ENCODE measurements at places on chromosomes 1 and 21.

DNA sequence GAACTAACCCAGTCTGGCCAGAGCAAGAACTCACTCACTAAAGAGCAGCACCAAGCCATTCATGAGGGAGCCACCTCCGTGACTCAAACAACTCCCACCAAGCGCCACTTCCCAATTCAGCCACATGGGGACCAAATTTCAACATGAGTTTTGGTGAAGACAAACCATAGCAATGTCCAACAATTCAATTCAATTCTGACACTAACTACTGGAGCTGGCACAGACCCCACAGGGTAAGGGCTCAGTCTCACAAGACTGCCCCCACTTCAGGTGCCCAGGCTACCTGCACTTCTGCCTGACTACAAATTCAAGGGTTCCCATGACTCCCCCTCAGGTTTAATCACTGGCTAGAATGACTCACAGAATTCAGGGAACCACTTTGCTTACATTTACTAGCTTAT is 48.8 kb upstream of the RAP1A start:
- DNase-seq, result peak; percentile 70

DNA sequence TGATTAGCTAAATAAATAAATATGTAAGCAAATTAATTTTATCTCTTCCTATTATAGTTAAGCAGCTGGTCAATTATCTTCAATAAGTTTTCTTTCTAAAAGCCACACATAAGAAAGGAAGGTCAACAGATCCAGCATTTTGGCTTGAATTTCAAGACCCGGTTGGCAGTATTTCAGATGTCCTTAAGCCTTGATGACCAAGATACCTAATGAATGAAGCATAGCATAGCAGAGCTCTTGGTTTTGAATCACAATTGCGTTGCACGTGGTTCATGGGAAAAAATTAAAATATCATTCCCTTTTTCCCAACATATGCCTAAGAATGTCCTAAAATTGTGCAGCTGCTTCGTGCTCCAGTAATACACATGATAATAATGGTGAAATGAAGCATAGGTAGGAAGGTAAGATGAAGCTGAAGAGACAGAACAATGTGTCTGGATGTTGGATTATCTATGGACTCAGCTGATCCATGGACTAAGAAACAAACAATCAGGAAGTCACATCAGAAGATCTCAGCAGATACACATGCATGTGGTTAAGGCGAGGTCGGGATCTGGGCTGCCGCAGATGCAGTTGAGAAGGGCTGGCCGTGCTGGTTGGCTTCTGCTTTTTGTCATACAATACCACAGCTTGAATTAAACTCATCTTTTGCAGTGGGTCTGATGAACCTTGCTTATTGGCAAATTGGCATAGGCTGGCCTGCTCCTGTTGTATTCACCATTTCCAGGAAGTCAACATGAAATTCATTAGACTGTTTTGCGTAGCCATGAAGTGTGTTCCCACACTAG is 284.9 kb upstream of the RUNX1 start:
- no peak for DNase-seq

DNA sequence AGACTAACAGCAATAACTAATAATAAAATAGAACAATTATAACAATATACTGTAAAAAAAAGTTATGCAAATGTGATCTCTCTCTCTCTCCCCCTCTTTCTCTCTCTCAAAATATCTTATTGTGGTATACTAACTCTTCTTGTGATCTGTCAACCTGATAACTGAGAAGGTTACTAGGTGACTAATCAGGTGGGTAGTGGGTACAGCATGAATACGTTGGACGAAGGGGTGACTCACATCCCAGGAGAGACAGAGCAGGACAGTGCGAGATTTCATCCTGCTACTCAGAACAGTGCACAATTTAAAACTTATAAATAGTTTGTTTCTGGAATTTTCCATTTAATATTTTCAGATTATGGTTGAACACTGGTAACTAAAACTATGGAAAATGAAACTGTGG is 257.5 kb downstream of the LRRC40 start:
- DNase-seq, result no peak

GRCh38 chr1:235584973-235585372 is 64.6 kb downstream of the GNG4 start:
- no peak for DNase-seq

DNA sequence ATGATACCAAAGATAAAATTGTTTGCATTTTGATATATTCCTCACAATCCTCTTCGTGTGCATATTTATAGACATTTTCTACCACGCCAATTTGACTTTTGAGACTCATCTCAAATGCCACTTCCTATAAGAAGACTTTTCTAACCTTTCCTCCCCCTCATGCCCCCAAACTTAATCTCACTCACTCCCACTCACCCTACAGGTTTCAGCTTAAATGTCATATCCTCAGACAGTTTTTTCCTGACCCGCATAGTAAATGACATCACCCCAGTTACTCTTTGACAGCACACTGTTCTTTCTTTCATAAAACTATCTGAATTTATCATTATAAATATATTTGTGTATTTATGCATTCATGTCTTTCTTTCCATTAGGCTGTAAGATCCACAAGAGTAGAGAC is 29.6 kb upstream of the RGS8 start:
- DNase-seq, result no peak

GRCh38 chr1:160168609-160169369 is 17.4 kb downstream of the ATP1A4 start:
- peak; percentile 24 for DNase-seq

GRCh38 chr1:7298145-7298544 is 473.0 kb upstream of the VAMP3 start:
- DNase-seq, result no peak

- DNase-seq, result no peak
These were observed 153.6 kb upstream of the SAMSN1 start for GRCh38 chr21:14699433-14700407.

GRCh38 chr1:166197597-166197996 is 30.8 kb upstream of the FAM78B start:
- DNase-seq, result no peak

- DNase-seq, result no peak
These were observed 114.6 kb downstream of the PIGK start for GRCh38 chr1:77104672-77105071.

GRCh38 chr1:154970631-154971340 is at the start of gene SHC1:
TSS of gene SHC1 (minus strand) at chr1:154970747. CDS start at chr1:154970526, 221 bp downstream.
- DNase-seq, result peak; percentile 89

DNA sequence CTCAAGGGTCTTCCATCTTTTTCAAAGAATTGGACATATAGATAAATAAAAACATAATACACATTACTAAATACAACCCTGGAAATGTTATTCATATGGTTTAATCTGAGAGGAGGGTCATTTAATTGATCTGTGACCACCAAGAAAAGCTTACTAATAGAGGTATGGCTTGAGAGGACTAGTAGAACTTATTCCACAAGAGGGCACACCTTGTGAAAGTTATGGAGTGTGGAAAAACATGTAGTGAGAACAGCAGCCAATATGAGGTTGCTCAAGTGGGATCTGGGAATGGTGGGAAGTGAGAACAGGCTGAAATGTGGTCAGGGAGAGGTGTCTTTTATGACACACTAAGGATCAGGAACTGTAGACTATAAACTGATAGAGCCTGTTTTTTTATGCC is 973.5 kb upstream of the B3GALT2 start:
- DNase-seq, result peak; percentile 4

DNA sequence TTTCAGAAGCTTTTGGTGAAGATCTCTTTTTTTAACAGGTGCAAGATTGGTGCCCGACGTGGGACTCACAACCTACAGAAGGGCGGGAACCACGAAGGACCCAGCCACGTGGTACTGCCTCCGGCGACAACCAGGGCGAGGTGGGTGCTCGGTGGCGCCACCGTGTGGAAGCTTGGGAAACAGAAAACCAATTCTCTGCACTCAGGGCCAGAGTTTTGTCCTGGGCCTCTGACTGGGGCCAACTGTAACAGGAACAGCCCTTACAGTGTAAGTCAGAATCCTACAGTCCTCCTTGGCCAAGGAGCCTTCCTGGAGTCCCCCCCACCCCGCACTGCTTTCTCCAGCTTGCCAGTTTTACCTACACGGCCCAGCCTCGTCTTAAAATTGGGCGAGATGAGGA is 11.6 kb upstream of the S100A7A start:
- DNase-seq, result peak; percentile 77

DNA sequence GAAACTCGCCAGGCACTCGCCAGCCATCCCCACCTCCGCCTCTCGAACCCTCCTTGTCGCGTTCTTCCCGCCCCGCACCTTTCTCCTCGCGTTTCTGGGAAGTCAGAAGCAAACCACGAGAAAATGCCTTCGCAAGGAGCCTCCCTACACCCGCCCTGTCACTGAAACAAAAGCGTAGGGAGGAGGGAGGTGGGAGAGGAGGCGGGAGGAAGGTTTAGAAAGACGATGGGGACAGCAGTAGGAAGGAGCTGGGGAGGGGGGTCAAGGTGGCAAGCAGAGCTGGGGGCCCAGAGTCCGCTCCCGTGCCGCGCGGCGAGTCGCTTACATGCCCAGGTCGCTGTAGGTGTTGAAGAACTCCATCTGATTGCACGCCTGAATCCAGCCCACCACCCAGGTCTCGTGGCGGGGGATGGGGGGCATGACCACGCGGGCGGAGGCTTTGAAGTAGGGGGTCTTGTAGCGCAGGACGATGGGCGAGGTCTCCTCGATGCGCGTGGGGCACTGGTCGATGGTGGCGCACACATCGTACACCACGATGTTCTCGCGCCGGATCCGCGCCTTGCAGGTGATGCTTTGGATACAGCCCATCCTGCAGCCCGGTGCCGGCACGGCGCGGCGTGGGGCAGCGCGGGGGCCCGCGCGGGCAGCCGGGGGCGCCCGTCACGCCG is 1.0 kb downstream of the FAM78B start:
- DNase-seq, result no peak

DNA sequence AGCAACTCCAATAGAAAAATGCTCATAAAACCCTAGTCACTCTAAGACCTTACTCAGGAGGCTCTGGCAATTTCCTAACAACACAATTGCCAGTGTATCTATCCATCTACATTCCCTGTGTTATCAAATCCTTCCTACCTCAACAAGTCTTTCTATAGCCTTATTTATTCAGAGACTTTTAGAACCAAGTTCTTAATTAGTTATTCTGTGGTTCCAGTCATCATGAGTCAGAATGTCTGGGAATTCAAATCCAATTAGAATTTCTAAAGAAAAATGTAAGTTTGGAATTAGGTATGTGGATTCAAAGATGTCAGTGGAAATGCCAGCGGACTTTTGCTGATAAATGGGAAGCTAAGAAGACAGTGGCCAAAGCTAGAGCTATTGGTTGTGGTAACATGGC is 302.6 kb upstream of the C1orf87 start:
- no peak for DNase-seq

GRCh38 chr1:186165303-186165702 is 209.8 kb downstream of the TPR start:
- DNase-seq, result no peak

DNA sequence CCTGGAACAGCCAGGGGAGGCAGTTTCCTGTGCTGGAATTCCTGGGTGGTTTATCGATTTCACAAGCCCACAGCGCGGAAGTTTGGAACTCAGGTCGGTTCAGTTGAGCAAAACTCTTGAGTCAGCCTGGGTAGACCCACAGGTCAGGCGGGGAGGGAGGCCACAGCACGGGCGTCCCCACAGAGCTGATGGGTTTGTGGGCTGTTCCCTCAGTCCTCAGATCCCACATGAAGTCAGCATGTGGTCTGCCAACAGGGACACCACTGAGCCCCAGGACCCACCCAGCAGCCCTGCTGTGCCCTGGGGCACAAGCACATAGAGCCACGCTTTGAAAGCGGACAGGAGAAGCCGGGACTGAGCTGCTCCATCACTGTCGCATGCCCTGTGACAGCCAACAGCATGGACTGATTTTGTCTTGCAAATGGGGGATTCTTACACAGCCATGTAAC is 17.4 kb downstream of the BMP8A start:
- peak; percentile 44 for DNase-seq

GRCh38 chr1:3910857-3911845 is 11.1 kb upstream of the C1orf174 start:
- DNase-seq, result peak; percentile 88

GRCh38 chr21:14917762-14918161 is 147.0 kb downstream of the NRIP1 start:
- DNase-seq, result no peak

All from NAMALWA (cell line).